ENCODE measurements at places on chromosomes 7 and 10. TPM values are rescaled to one million over a fixed set of nuclear protein-coding genes. Genes with fewer than 3 reads are reported as not detected.

- peak; percentile 91 for DNase-seq
Measured at GRCh38 chr10:126902157-126902556, 3.1 kb upstream of the DOCK1 start.

GRCh38 chr7:157712666-157713235 lies 375.9 kb downstream of the DNAJB6 start:
- DNase-seq: no peak

GRCh38 chr7:146397141-146397540 lies 280.5 kb downstream of the CNTNAP2 start:
- DNase-seq: no peak

GRCh38 chr10:131021969-131022368 lies 289.6 kb downstream of the TCERG1L start:
- DNase-seq: no peak

Gene NPC1L1
- not detected for total RNA-seq

Gene IQUB
- 0.26 TPM for total RNA-seq

Gene OR2A1
- total RNA-seq: not detected

DNA sequence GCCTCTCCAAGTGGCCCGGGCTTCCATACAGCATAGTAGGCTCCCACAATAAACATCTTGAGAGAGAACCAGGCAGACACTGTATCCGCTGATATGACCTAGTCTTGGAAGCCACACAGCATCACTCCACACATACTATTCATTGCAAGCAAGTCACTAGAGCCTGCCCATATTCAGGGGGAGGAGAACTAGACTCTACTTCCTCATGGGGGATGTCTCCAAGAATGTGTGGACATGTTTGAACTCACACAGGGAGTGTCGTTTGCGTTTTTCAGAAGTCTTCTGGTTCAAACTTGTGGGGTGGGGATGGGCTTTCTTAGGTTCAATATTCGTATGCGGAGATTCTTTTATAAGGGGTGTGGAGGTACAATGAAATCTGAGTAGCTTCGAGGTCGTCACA lies 232.6 kb upstream of the HABP2 start:
- no peak for DNase-seq

- DNase-seq: no peak
Measured at GRCh38 chr7:117270371-117270770, 52.5 kb downstream of the WNT2 start.

Gene KCNIP2
- 1.9 TPM for total RNA-seq

Gene ZNF746
- total RNA-seq: 23.7 TPM

DNA sequence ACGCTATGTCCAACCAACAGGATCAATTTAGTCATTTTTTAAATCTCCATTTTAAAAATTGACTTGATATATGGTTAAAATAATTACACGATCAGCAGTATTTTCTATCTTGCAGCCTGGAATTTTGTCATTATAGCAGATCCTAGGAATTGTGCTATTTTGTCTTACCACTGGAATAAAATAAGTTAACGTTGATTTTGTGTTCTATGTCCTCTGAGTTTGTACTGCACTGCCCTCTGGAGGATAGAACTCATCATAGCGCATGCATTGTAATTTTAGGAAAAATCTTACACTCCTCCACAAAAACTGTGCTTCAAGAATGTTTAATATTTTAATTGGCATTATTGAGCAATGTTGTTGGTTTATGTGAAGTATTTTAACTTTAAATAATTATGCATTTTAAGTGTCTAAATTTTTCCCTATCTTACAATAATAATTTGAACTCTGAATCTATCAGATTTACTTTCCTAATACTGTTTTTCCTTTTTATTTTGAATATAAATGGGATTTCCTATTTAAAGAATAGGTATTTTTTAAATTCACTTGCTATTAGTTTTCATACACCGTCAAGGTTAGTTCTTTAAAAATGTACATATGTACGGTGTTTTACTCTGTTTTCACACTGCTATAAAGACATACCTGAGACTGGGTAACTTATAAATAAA lies 220.1 kb downstream of the PPP1R3A start:
- DNase-seq: peak; percentile 16

DNA sequence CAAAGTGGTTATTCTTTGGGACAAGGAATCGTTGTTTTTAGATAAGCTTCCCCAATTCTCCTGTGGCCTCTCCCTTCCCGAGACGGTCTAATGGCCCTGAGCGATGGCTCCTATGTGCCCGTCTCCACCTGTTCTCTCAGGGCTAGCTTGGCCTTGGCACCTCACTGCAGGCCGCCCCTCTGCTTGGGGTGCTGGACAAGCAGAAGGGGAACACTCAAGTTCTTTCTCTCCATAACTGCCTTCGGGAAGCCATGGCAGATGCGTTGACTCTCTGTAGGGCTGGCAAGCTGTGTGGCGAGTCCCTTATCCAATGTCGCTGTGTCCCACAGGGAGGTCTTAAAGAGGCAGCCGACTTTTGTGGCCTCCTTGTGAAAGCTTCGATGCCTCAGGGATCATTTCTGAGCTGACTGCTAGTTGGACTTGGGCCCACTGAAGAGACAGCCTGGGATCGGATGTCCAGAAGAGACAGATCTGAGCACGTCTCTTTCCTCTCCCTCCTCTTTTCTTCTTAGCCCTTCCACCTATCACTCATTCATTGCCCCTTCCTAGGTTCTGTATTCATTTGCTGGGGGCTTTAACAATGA lies 70.8 kb downstream of the GRK5 start:
- DNase-seq: no peak

- no peak for DNase-seq
Measured at GRCh38 chr7:38842746-38843145, 66.2 kb downstream of the VPS41 start.

- DNase-seq: no peak
Measured at GRCh38 chr10:79165070-79165778, 96.5 kb downstream of the ZMIZ1 start.

DNA sequence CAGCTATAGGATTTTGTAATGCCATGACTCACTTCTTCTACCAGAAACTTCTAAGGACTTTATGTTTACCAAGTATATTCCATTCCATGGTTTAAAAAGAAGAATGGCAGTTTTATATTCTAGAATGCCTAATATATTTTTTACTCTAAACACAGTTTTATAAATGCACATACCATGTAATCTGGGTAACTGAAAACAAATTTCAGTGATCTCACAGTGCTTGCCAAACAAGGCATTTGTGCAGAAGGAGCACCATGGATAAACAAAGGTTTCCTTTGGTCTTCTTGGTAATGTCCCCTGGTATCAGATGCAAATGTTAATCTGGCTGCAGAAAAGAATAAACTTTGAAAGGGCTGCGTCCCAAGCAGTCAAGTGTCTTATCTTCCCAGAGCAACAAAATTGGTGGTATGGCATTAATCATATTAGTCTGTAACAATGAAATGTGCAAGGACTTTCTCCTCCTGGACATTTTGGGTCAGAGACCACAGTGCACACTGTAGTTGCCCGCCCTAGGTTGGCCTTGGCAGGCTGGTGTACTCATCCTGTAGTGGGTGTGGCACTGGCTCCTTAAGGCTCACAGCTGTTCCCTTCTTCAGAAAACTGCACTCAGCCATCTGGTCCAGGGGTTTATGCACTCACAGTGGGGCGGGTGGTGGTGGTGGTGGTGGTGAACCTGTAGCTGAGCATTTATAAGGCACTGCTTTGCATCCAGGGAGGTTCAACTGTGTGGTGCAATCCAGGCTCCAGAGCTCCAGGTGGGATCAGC lies 56.7 kb downstream of the LAMB4 start:
- DNase-seq: no peak

- DNase-seq: no peak
Measured at GRCh38 chr7:12370249-12370648, 33.4 kb downstream of the VWDE start.

GRCh38 chr10:44047361-44047760 lies 337.5 kb downstream of the CXCL12 start:
- no peak for DNase-seq

Gene CBLL1
- 37.8 TPM for total RNA-seq

DNA sequence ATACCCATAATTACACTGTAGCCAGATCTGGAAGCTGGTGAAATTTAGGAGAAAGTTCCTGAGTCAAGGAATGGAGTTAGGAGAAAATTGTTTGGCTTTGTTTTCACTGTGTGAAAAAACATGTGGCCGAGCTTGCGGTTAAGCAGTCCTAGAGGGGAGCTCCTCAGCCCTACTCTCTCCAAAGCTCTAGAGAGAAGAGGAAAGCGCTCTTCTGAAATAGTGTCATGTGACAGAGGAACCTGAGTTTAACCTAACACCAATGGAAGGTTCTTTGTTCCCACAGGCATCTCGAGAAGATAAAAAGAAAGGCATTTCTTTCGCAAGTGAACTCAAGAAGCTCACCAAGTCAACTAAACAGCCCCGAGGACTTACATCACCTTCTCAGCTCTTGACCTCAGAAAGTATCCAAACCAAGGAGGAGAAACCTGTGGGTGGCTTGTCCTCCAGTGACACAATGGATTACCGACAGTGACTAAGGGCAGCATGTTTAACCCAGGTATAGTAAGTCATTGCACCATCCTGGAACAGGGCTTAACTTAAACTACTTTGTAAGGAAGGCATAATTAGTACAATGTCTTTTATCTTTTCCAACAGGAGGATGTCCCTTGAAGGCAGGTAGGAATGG lies 38.0 kb downstream of the NOC3L start:
- peak; percentile 13 for DNase-seq

GRCh38 chr10:2938869-2939268 lies 128.5 kb upstream of the PFKP start:
- DNase-seq: no peak

DNA sequence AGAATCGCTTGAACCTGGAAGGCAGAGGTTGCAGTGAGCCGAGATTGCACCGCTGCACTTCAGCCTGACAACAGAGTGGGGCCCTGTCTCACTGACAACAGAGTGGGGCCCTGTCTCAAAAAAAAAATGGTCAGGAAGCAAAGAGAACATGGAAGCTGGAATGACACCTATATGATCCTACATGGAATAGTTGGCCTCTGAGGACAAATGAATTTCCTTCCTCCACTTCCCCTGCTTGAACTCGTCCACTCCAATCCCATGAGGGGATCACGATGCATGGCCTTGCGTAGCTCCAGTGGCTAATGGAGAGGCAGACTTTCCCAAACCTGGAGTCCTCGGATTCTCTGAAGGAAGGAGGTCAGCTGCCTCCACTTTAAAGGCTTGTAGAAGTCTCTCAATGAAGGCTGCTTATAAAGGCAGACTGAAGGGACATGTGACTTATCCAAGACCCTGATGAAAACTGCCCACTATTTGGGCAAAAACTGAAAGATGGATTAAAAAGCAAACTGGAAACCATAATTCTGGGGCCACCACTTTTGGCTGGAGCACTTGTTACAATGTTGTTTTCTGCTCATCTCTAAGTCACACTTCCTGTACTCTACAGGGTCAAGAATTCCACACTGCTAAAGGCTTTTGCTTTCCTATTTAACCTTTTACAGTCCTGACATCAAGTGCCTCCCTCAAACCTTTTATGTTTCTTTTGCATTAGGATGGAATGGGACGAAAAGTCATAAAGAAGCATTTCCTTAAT lies 214.6 kb downstream of the PRPF18 start:
- no peak for DNase-seq

Gene TMEM196
- total RNA-seq: not detected

DNA sequence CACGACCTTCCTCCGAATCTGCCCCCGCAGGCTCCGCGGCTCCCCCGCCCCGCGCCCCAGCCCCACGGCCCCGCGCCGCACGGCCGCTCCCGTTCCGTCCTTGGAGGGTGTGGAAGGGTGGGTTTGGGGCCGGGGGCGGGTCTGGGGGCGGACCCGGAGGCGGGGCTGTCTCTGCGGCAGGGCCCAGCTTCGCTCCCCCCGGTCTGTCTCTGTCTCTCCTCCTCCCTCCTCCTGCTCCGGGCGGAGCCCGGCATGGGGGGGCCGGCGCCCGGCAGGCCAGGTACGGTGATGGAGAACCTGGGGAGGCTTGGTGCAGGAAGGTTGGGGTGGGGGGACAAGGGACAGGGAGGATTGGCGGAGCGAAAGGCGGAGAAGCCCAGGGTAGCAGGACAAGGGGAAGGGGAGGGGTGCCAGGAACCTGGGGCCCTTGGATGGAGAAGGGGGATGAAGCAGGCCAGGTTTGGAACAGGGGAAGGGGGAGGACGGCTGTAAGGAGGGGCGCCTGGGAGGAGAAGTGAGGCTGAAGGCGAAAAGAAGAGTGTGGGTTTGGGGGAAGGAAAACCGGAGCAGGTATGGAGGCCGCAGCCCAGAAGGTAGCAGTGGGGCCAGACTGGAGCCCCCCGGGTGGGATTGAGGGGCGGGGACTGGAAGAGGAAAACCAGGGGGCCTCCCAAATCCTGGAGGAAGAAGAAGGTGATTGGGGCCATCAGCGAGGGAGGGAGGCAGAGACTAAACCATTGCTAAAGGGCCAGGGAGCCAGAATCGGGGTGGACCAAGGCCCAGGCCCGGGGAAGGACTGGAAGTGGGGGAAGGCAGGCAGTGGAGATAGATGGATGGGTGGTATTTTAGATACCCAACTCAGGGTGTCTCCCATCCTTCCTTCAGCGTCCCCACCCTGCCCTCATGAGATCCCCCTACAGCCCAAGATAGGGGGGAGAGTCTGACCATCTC lies at the start of gene NYAP1:
Gene NYAP1 (plus strand): TSS at position 206 of the 951 bp plus-strand sequence. CDS start 1,385 bp downstream, outside the sequence.
- DNase-seq: no peak

GRCh38 chr10:133058331-133059092 lies 29.2 kb upstream of the ADGRA1 start:
- DNase-seq: no peak

GRCh38 chr7:54877683-54878082 lies 118.7 kb upstream of the SEC61G start:
- DNase-seq: peak; percentile 40

DNA sequence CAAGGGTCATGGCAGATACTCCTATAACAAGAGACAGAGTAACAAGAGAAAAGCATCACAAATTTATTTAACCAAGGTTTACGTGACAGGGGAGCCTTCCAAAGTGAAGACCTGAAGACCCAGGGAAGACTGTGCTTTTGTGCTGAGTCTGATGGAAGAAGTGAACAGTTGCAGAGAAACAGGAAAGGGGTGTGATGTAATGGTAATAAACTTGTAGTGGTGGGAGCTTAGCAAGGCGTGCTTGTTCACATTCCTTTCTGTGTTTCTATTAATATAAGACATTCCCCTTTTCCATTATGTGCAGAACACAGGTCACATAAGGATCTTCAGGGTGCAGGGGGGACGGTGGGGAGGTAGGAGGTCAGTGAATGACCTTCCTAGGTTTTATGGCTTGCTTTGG lies 25.5 kb upstream of the C10orf67 start:
- DNase-seq: peak; percentile 28

GRCh38 chr7:116240024-116240668 lies 29.8 kb downstream of the TES start:
- no peak for DNase-seq

Gene PDZD7
- total RNA-seq: 2.7 TPM

Gene DNAJB9
- 47.0 TPM for total RNA-seq

Gene LIPM
- total RNA-seq: not detected

Gene TMEM120A
- total RNA-seq: 15.8 TPM

Gene PARP12
- 14.5 TPM for total RNA-seq

DNA sequence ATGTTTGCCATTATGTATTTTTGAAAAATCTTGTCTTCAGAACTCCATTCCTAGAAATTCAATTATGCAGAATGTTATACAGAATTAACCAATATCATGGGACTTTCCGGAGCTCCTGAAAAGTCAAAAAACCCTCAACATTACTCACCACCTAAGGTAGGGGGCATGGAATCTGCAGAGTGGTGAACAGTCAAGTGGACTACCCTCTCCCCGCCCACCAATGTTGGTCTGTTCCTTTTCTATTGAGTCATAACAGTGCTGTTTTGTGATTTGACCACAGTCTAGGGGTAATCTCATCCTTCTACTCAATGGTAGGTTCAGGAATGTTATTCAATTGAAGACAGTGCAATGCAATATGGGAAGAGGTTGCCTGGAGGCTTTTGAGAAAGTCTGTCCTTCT lies 130.5 kb upstream of the HABP2 start:
- DNase-seq: no peak

Gene HTR5A
- not detected for total RNA-seq

- no peak for DNase-seq
Measured at GRCh38 chr7:67644151-67644550, 647.5 kb downstream of the TYW1 start.

Gene POM121C
- total RNA-seq: 58.0 TPM

All from mammary epithelial cell (primary cell).